ENCODE measurements at places on chromosomes 4 and X.

GRCh38 chrX:46838974-46839480 lies 2.2 kb downstream of the RP2 start:
- no peak for DNase-seq

DNA sequence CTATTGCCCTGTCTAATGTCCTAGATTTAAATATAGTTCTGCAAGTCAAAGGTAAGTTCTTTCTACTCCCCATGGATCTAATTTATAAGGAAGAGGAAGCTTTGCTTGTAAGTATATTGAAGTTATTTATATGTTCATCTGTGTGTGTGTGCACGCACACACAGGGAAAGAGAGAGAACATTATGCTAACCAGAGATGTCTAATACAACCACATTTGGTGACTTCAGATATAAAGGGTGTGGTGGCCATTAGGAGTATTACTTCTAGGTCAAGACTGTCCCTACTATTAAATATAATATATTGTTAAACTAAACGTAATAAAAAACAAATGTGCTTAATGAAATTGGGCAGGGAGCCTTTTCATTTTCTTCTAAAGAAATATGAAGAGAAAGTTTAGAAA lies 4.1 kb downstream of the DCK start:
- no peak for DNase-seq

GRCh38 chr4:8270912-8271815 lies 1.6 kb downstream of the HTRA3 start:
- DNase-seq = no peak

DNA sequence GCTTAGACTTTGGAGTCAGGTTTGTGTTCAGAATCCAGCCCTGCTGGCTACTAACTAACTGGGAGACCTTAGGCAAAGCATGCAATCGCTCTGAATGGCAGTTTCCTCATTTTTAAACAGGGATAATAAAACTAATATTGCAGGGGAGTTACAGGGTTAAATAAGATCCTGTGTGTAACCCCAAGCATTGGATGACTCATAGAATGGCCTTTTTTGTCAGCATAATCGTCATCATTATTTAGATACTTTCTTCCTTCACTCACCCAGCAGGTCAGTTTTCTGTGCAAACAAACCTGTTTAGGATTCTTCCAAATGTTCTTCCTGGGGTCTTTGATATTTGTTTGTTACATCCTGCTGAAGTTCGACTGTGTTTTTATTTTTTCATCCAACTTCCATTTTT lies 208.2 kb downstream of the EVC2 start:
- DNase-seq = no peak

DNA sequence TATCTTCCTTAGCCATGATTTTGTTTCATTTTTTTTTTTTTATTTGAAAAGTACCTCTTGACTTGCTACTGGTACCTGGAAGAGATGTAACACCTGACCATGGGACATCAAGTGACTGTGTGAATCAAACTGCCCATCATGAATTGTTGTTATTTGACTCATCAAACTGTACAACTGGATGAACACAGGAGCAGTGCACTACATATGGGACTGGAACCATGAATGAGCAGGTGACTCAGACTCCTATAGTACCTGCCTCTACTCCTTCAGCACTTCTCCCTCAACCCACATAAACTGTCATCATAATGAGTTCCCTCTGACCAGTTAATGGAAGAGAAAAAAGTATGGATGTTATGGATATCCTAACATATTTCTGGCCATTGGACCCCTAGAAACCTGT lies 15.9 kb upstream of the UBE2D3 start:
- no peak for DNase-seq

DNA sequence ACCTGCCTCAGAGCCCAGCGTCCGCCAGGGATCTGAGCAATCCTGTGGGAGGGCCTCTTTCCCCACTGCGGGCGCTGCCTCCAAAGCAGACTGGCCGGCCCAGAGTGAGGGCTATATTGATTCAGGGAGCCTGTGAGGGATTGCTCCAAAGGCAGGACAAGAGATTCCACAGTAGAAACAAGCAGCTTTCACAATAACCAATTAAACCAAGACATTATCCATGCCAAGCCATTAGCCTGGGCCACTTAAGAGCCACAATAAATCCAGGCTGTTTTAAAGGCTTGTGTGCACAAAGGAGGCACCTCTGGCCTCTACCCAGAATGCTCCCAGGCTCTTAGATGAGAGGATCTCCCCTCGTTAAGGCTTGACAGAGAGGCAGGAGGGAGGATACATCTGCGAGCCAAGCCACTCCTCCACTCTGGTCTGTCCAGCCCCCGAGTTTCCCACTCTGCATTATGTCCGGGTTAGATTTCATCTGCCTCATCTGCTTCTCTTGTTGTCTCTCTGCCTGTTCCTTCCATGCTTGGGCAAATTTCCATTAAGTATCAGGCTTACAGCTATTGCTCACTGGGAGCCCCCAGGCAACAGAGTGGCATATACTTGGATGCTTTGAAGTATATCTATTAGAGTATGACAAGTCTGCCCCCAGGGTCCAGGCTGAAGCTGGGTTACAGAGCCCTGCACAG lies 357.9 kb downstream of the UNC5C start:
- DNase-seq = no peak

GRCh38 chr4:127622921-127623796 lies 9.6 kb upstream of the INTU start:
- no peak for DNase-seq

DNA sequence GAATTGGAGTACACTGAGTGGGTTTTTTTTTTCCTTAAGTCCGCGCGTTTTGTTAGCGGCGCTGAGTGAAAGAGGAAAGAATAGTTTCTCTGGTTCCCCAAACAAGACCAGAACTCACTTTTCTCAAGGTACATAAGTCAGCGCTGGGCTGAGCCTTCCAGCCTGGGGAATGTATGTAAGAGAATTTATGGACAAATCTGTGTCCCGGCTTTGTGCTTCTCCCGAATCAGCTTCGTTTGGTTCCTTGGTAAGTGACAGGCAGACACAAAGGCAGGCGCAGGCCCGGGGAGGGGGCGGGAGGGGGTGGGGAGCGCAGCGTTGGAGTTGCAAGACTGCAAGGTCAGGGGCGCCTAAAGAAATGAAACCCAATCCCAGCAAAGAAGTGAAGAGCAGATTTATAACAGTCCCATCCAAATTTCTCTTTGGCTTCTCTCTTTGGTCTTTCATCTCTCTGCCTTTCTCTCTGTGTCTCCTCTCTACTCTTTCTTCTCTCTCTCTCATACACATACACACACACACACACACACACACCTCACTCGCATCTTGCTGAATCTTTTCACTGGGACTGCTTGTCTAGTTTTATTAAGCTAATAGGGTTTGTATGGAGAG lies 981 bp downstream of the TET2 start:
- no peak for DNase-seq

GRCh38 chrX:122272011-122272410 lies 912.1 kb upstream of the GRIA3 start:
- DNase-seq = no peak

DNA sequence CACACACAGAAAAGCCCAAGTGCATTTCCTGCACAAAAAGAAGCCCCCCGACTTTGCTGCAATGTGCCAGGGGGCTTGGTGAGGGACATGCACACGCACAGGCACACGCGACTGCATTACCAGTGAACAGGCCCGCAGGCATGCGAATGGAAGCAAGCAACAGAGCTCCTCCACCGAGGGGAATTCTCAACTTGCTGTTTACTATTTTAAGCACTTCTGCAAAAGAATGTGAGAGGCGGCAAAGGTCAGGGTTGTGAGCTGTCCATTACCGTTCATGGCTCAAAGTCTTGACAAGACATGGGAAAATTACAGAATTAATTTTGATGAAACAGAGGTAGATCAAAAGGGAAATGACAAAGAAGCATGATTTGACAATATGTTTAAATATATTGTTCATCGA lies 342.5 kb upstream of the NOCT start:
- no peak for DNase-seq

GRCh38 chr4:102541697-102542096 lies 40.5 kb downstream of the NFKB1 start:
- DNase-seq = no peak

GRCh38 chr4:188417181-188417580 lies 277.9 kb downstream of the TRIML1 start:
- DNase-seq = no peak

All from activated T-helper 1 cell treated with Interleukin-2 at 50 U/mL for 16 hours (primary cell).